ENCODE measurements at places on chromosomes 7 and 10.

DNA sequence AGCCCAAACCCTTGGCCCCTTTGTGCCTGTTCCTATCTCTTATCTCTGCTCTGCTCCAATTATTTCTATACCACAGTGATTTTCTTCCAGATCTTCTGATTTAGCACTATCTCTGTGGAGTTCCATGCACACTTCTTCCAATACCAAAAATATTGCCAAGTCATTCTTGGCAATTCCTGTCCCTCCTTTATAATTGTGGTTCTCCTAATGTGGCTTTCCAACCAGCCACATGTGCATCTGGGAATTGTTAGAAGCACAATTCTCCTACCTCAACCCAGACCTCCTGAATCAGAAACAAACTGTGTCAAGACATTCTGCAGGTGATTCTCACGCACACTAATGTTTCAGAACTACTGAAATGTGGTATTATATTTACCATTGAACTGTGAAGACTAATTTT lies 447.8 kb upstream of the IGFBP3 start:
- DNase-seq, result no peak

DNA sequence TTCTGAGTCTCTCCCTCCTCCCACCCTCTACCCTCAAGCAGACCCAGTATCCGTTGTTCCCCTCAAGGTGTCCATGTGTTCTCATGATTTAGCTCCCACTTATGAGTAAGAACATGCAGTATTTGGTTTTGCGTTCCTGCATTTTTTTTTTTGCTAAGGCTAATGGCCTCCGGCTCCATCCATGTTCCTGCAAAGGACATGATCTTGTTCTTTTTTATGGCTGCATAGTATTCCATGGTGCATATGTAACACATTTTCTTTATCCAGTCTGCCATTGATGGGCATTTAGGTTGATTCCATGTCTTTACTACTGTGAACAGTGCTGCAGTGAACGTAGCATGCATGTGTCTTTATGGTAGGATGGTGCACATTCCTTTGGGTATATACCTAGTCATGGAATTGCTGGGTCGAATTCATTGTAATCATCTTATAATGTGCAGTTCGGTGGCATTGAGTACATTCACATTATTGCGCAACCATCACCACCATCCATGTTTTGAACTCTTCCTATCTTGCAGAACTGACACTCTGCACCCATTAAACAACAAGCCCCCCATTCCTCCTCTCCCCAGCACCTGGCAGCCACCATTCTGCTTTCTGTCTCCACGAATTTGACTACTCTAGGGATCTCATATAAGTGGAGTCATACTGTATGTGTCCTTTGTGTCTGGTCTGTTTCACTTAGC lies 125.5 kb downstream of the CAMK1D start:
- DNase-seq, result no peak

DNA sequence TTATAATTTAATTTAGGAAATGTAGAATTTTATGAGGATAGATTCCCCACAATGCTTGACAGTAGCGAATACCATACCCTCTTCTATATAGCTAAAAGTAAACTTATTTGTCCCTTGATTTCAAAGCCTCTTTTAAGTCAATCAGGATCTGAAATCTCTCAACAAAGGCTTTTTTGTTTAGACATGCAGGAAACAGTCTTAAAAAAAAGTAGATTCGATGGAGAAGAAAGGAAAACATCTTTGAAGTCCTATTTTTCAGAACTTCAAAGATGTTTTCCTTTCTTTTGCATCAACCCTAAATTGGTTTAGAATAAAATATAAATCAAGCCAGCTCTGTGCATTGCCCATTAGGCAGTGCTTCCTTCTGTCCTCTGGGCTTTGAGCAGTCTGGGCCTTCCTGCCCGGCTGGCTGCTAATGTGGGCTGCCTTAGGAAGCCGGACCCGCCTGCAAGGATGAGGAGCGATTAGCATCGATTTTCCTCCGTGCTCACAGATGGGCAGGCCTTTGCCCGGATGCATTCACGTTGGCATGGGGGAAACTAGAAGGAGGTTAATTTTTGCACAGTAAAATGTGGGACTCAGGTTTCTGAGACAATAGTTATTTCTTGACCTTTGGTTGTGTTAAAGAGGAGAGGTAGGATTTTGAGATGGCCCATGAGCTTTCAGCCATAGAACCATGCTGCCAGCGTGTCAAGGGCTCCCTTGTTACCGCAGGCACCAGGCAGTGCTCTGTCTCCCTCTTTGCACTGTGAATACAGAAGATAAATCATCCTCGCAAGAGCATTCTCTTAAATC lies 15.5 kb downstream of the MSRB2 start:
- peak; percentile 45 for DNase-seq

DNA sequence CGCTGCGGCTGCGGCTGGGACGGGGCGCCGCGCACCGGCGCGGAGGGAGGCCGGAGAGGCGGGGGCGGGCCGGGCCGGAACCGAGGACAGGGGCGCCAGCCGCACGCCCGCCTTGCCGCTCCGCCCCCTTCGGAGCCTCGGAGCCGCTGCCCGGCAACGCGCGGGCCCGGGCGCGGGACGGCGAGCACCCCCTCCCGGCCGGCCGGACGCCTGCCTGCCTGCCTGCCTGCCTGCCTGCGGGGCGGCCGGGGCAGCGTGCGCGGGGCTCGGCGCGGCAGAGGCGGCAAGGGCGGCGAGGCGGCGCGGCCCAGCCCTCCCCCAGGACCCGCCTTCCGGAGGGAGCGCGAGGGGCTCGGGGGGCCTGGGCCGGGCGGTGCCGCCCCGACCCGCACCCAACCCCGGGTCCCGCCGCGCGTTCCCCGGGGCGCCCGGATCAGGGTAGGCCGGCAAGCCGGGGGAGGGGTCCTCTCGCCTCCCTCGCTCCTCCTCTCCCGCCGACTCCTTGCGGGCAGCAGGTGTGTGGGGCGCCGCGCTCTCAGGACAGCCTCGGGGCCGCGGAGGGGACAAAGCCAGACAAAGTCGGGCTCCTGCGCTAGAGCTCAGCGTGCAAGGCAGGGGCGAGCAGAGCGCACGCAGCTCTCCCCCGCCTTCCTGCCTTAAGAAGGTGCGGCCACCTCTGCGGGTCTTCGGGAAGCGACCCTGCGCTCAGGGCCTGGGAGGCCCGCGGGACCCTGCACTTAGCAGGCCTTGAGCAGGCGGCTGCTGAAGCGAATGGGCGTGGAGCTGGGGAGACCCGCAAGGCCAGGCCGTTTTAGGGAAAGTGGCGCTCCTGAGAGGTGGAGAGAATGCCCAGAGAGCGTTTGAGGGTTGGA lies at the start of gene KIAA1549:
Gene KIAA1549, minus strand, starts transcription at position 58 of the 872 bp plus-strand sequence. CDS start 120 bp downstream, outside the sequence.
- DNase-seq, result peak; percentile 29

DNA sequence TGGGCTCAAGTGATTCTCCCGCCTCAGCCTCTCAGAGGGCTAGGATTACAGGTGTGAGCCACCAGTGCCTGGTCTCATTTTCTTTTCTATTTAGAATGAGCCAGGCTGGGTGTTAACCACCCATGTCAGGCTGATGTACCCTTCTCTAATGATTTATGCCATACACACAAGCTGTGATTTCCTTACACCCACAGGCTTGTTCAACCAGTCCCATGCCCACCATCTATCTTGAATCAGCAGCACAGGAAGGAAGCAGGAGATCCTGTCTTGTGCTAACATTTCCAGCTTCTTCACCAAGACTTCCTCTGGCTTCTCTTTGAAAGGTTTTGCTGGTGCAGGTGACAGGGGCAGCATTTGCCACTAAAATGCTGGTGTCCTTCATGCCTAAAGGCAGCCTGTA lies 176.4 kb downstream of the GATA3 start:
- DNase-seq, result no peak

DNA sequence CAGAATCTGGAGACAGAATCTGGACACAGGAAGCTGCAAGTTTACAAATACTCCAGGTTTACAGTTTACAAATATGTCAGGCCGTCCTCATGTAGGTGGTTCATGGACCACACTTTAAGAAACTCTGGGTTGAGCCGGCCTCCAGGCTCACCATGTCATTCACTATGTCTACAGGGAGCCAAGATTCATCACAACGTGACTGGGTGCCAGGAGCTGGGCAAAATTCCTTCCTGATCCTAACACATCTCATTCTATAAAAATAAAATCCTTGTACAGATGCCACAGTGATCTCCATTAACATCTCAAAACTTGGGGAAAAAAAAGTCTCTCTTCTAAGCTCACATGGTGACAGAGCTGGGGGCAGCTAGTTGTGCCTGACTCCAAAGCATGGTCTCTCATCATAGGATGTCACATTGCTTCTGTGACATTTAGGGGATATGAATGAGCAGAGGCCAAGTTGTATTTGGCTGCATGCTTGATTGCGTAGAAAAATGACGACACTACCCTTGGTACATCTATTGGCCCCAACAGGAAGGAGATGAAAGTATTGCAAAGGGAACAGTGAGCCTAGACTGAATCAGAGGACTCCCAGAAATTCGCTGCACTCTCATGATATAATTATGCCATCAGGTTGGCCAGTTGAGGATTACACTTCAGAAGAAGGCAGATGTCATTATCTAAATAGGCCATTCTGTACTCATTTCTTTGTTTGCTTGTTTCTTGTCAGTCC lies 35.9 kb downstream of the MTURN start:
- no peak for DNase-seq

- DNase-seq, result no peak
These were observed 61.8 kb upstream of the TRIL start for GRCh38 chr7:29019896-29020295.

GRCh38 chr10:132266594-132267161 lies 41.1 kb downstream of the STK32C start:
- DNase-seq, result no peak

GRCh38 chr7:29095631-29096445 lies 50.5 kb downstream of the CPVL start:
- DNase-seq, result no peak

DNA sequence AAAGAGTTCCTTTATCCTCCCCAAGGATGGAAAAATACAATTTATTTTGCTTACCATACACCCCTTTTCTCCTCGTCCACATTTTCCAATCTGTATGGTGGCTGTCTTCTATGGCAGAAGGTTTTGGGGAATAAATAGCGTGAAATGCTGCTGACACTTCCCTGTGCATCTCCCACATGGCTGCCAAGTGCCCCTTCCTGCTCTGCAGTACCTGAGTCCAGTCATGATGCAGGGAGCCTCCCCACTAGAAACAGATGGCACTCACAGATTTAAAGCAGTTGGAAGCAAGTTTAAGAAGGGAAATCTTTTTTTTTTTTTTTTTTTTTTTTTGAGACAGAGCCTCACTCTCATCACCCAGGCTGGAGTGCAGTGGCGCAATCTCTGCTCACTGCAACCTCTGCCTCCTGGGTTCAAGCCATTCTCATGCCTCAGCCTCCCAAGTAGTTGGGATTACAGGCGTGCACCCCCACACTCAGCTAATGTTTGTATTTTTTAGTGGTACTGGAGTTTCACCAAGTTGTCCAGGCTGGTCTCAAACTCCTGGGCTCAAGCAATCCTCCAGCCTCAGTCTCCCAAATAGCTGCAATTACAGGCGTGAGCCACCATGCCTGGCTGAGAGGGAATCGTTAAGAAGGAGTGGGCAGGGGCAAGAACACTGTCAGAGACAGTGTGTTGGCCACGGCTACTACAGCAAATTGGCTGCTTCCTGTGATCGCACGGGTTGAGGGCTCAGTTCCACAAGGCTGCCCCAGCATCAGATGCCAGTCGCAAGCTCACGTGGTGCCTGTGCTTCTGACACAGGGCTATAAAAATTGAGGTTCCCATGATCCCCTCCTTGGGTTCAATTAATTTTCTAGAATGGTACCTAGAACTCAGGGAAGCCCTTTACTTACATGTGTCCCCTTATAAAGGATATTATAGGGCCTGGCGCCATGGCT lies 5.3 kb upstream of the PILRA start:
- DNase-seq, result no peak

DNA sequence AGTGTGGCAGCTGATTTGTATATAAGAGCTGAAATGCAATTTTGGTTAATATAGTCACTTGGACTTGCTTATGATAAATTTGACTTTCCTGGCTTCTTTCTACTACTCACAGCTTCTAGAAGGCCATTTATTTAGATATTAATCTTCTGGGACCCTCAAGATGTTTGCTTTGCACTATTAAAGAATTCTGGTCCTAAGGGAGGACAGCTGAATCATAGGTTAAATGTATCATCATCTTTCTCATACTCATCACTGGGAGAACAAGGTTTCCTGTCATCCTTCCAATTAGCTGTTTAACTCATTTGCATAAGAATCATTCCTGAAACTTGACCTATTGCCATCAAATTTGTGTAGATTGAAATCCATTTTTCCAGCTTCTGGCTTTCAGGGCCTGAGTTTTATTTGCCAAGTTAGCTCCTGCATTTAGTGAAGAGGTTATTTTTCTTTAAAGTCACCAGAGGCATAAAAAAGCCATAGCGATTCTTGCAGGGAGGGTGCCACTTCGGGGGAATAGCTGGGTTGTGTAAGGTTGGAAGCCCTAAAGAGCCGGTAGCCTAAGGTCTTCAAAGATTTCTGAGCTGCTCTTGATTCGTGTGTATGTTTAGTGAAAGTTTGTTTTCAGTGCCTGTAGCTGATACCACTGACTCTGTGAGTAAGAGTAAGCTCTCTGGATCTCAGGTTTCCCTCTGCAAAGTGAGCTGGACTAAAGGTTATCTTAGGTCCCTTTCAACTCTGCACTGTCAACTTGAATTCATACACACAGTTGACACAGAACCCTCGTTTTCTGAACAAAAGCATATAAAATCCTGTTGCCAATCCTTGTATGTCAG lies 4.3 kb downstream of the MAP3K8 start:
- DNase-seq, result no peak

Data from globus pallidus (tissue), 1 donor.